ENCODE measurements at places on chromosomes 13 and 19. TPM values are rescaled to one million over a fixed set of nuclear protein-coding genes. Genes with fewer than 3 reads are reported as not detected.

LILRB4 gene
- not detected for total RNA-seq

DAND5 gene
- 0.25 TPM for total RNA-seq

CYP4F8 gene
- not detected for total RNA-seq

PRSS57 gene
- not detected for total RNA-seq

PTOV1 gene
- total RNA-seq = 236 TPM

FGF14 gene
- not detected for total RNA-seq

EDNRB gene
- total RNA-seq = 0.22 TPM

CILP2 gene
- total RNA-seq = 13.1 TPM

ZNF414 gene
- 31.9 TPM for total RNA-seq

ZNF222 gene
- 3.0 TPM for total RNA-seq

ZNF582 gene
- total RNA-seq = not detected

KCTD15 gene
- total RNA-seq = 29.2 TPM

PRODH2 gene
- 0.44 TPM for total RNA-seq

ZNF813 gene
- total RNA-seq = not detected

CGB5 gene
- not detected for total RNA-seq

TMEM238 gene
- total RNA-seq = 21.0 TPM

PSG11 gene
- total RNA-seq = not detected

CD33 gene
- total RNA-seq = 3.1 TPM

PCDH20 gene
- total RNA-seq = not detected
